ENCODE measurements at places on chromosomes 6 and 20.

- DNase-seq, result no peak
Observed at GRCh38 chr6:16236631-16237199, 1.7 kb upstream of the GMPR start.

DNA sequence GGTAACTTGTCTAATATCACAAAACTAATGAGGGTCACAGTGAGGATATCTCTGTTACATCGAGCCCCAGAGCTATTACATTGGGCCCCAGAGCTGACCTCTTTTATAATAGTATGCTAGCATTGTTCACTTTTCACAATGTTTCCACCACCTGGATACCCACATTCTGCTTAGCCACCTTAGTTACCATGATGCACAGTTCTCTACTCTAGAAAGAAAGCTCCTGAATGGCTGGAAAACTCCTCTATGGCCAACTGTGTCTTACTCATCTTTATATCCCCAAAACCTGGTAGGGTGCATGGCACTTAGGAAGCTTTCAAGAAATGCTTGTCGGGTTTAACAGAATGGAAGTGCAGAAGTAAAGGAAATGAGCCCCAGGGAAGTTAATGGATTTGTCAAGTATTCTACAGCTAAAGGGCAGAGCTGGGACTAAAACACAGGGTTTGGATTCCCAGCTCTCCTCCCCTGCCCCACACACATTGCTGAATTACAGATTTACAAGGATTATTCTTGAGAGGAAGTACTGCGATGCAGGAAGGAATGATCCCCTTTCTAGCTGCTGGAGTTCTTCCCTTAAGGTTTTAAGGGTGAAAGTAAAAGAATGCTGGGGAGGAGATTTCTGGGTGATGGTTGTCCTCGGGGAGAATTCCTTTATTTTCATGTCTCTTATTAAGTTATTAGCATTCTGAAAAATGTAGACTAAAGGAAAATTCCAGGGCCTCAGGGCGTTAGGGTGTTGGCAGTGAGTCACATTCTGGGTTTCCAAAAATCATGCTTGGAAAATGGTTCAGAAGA, 16.1 kb upstream of the HINT3 start:
- DNase-seq, result no peak

GRCh38 chr6:163839296-163839695, 424.8 kb downstream of the QKI start:
- no peak for DNase-seq

DNA sequence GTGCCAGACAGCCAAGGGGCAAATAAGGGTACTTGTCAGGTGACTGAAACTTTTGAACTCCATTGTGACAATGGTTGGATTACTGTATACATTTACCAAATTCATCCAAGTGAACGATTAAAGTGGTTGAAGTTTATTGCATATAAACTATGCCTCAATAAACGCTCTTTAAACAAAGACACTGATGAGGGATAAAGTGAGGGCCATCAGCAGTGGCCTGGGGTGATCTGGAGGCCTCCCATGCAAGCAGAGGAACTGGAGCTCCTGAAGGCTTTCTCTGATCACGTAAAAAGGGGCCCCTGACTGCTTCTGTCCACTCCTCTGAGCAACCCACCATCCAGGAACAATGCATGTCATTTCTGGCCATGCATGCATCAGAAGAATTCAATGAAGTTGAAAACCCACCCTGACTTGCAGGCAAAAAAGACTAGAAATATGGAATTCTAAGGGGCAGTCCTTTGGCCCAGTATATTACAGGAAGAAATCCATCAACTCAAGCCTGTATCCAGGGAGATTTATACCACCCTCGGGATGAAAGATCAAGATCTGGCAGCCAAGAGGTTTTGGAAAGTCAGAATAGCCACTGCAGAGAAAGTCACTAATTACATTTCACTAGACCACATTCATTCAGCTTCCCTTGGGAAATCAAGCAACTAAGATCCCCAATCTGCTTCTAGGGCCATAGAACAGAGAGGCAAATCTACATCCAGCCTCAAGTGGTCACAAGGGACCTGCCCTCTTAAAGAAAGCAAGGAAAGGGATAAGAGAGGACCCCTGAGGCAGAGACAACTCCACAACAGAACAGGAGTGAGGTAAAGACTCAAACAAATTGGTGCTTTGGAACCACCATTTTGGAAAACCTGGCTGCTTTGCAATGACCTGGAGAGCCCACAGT, 31.7 kb upstream of the RAB22A start:
- DNase-seq, result no peak

GRCh38 chr6:18260448-18261106, 3.8 kb downstream of the DEK start:
- no peak for DNase-seq

- DNase-seq, result no peak
Observed at GRCh38 chr6:167684276-167685104, 142.2 kb upstream of the AFDN start.

DNA sequence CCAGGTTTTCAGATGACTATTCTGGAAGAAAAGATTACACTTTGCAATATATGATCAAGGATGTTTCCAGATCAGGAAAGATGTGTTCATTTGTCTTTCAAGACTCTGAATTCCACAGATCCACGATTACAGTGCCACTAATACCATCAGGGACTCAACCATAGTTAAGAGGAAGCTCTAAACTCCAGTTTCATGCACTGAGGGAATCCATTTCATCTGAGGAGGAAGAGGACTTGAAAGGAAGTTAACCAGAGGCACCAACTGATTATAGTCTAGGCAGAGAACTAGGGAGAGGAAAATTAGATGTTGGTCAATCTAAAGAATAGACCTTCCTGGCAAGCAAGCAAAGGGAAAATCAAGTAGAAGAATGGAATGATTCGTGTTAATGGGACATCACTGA, 218.3 kb upstream of the PRDM1 start:
- no peak for DNase-seq

DNA sequence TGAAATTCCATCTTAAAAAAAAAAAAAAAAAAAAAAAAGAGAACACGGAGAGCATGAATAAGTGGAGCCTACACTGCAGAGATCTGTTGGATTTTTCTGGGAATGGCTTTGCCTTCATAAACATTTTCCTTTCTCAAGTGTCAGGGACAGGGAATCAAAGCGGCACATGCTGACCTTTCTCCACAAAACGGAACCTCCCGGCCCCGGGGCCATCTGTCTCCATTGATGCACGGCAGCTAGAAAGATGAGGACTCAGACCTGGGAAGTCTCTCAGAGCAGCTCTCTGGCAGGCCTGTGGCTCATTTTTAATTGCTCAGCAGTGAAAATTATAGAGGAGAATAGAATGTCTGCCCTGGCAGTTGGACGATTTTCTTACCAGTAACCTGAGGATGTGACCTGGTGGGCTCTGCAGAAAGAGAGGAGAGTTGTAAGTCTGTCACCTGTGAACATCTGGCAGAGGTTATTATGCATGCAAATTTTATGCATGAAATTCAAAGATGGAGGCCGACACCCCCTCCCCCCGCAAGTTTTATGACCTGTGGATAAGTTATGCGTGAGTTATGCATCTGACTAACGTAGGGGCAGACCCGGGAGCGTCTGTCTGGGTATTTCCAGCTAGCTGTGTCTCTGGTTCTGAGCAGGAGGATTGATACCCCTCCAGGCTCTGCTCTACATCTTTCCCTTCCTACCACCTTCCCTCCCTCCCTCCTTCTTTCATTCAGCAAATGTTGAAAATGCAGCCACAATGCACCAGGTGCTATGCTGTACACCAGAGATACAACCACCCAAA, 352.5 kb downstream of the CDH26 start:
- no peak for DNase-seq

All from stimulated activated CD8-positive, alpha-beta memory T cell treated with anti-CD3 and anti-CD28 coated beads, Interleukin-4, amount 100 ng/mL, for 4 hours (primary cell).